Activated T-cell treated with anti-CD3 and anti-CD28 coated beads for 1 hour (primary cell): ENCODE measurements at places on chromosomes 11 and 22.

DNA sequence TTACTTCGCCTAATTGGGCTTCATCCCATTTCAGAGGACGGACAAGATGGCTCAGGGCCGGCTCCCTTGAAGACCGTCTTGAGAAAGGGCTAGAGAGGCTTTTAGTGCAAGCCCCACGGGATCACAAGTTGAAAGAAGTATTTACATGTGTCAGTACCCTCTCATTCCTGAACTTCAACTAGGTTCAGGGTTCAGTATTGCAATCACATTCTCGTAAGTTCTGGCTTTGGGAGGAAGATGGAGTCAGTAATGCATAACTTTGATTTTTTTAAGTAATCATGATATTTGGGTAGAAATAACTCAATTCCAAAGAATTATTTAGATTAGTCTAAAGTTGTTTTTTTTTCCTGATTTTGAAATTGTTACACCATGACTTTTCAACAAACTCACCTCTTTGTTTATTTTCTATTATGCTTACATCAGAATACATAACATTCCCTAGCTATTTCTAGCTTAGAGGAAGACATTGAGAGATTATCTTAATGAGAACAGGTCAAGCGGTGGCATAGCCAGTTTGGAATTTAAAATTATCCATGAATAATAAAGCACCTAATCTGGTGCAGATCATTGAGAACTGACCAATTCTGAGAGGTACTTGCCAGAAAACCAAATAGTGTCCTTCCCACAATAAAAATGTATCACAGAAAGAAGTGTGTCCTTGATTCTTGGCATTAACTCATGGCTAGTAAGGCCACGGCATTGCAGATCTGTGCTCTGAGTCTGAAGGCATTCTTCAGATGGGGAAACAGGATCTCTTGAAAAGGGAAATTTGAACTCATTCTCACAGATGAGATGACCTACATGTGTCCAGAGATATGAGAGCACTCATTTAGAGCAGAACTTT, 92.1 kb upstream of the BLID start:
- DNase-seq, result no peak

GRCh38 chr11:64719406-64719805, 3.6 kb downstream of the NRXN2 start:
- no peak for DNase-seq

DNA sequence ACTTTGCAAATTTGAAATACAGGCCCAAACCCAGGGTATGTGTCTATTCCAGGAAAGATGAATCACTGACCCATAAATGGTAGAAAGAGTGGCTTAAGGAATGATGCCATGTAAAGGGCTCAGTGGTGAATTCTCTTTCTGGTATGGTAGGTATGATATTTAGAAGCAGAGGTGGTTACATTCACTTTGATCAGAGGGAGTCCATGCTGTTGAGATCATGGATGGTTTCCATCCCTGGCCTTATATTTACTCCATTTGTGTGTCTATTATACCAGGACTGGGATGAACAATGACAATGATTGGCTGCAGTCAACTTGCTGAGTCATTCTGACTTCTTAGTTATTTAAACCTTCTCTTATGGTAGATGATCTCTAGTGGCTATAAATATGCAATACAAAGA, 419.8 kb upstream of the LRRC4C start:
- DNase-seq, result no peak

GRCh38 chr11:2881981-2882375, 3.6 kb downstream of the CDKN1C start:
- no peak for DNase-seq

GRCh38 chr22:36149441-36149840, 11.1 kb downstream of the APOL3 start:
- DNase-seq, result no peak

DNA sequence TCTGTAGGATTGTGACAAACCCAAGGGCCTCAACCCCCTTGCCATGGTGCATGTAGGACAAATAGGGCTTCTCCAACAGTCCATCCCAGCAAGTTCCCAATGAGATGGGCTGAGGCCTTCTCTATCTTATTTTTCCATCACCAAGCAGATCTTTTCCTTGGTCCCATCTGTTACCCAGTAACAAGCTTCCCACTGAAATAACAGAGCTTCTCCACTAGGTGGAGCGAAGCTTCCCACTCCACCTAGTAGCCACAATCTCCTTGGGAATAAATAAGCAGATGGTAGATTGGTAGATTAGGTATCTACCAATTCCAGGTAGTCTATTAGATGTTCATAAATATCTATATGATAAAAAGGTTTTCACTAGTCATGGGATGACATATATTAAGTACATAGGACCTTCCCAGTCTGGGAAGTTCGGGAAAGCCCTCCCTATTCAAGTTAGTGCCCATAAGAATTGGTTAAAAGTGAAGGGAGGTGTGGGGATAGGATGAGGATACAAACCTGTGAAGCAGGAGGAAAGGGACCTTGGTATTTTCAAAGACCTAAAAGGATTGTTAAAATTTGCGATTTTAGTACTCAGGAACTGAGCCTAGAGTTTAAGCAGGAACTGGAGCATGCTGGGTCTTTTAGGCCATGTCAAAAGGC, 5.9 kb upstream of the OR52L1 start:
- DNase-seq, result no peak
